T47D (cell line): ENCODE measurements at places on chromosomes 7 and 10.

- DNase-seq, result no peak
These were observed 19.4 kb downstream of the CCDC6 start for GRCh38 chr10:59887006-59887405.

GRCh38 chr7:96921771-96922170 lies 83.6 kb upstream of the DLX6 start:
- DNase-seq, result no peak

- no peak for DNase-seq
These were observed 6.5 kb downstream of the DBNL start for GRCh38 chr7:44050915-44051560.

DNA sequence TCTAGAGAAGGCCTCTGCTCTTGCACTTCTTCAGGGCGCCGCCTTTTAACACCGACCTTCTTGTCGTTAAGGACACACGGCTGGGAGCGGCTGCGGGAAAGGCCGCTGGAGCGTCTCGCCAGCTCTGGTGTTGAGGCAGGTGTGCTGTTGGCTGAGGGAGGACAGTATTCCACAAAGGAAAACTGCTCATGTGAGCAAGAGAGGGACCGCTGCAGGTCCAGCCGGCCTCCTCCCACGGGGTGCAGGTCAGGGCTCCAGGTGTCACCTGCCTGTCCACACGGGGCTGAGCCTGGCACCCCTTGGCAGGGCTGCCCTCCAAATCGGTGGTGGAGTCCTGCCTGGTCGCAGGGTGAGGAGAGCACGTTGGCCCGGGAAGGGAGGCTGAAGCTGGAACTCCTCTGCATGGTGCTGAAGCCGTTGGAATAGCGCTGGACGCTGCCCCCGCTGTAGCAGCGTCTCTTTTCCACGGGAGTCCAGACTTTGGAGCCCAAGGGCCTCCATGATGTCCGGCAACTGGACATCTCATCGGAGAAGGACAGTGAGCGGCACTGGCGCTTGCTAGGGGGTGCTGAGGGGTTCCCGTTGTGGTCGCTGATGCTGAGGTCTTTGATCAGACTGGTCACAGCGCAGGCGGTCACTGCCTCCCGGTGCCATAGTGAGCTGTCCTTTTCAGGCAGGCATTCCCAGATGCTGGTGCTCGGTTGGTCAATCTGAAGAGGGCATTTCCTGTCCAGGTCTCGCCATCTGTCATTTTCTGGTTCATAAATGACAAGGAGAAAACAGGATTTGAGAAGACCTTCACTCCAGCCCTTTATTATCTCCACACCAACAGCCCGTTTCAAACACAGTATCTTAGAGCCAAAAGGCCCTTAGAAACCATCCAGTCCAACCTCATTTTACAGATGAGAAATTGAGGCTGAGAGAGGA lies 62.3 kb downstream of the FAM53B start:
- no peak for DNase-seq

GRCh38 chr7:23044581-23044980 lies 30.7 kb upstream of the HYCC1 start:
- DNase-seq, result peak; percentile 8
